ENCODE measurements at places on chromosomes 6 and 20.

DNA sequence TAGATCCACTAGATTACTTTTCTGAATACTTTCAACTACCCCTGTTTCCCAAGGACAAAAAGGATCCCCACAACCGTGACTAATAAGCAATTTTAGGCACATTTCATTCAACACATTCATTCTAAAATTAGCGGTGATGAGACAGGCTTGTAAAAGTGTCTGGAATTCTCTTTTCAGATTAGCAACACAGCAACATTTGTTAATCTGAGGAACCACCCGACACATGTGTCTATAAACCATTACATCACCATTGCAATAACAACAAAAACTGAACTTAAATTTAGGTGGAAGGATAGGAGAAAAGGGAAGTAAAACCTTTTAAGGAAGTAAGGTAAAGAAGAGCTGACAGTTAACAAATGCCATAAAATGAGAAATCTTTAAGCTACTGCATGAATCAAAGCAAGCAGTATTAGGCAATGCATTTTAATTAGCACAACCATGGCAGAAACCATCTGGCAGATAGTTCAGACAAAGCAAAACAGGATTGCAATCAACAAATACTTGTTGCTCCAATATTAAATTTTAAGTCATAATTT, 49.1 kb downstream of the MAP3K7 start:
- no peak for DNase-seq

DNA sequence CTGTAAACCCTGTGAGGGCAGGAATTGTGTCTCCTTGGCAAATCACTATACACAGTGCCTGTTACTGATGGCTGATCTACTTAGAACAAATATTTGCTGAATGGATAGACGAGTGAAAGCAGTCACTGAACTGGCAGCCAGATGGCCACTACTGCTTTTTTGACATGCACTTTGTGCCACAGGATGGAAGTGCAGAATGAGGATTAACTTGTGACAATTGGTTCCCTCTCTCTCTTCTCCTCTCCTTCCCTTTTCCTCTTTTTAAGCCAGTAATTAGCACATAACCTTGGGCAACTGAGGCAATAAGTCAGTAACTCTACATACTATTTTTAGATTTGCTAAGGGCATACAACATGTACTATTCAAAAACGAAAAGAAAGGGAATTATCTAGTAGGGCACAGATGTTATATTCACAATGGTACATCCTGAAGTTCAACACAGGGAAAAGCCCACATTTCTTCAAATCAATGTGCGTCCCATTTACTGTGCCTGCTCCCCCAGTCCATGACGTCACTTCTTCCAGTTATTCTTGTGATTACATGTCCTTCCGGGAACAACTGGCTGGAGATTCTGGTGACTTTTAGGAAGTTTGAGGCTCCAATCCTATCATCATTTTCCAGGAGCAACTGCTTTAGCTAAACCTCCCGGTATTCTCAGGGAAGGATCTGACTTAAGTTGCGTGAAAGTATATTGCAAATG, 17.0 kb upstream of the RPS6KA2 start:
- no peak for DNase-seq

DNA sequence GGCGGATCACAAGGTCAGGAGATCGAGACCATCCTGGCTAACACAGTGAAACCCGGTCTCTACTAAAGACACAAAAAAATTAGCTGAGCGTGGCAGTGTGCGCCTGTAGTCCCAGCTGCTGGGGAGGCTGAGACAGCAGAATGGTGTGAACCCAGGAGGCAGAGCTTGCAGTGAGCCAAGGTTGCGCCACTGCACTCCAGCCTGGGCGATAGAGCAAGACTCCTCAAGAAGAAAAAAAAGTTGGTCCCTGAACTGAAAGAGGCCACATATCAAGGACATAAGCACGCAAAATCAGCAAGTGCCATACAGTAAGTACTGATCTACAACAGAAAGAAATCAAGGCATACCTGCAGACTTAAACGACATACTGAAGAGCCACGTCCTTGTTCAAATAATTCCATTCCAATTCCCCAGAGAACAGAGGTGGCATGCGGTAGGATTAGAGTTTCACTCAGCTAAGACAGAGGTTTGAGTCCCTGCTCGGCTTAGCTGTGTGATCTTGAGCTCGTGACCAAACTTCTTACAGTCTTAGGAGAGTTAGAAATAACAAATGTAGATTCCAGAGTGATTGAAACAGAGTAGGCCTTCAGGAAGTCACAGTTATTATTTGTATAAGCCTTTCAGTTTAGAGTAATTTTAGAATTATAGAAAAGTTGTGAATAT, 29.2 kb downstream of the B4GALT5 start:
- DNase-seq: no peak

GRCh38 chr20:31663524-31663837, 25.8 kb downstream of the COX4I2 start:
- no peak for DNase-seq

- no peak for DNase-seq
Measured at GRCh38 chr20:21019814-21020658, 86.1 kb downstream of the LINC00237 start.

DNA sequence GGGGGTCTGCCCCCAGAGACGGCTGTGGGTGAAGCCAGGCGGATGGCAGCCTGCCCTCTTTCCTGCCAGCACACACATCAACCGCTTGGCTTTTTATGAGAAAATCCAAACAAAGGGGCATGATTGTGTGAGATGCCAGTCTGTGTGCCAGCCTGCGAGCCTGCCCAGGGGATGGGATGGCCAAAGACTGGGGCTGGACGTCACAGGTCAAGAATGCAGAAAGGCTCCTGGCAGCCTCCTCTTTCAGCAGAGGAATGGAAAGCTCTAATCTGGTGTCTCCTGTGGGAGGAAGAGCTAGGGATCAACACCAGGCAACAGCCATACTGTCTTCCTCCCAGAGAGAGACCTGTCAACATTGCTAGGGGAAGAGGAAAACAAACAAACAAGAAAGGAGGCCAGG, 15.8 kb downstream of the TUBB2B start:
- no peak for DNase-seq

DNA sequence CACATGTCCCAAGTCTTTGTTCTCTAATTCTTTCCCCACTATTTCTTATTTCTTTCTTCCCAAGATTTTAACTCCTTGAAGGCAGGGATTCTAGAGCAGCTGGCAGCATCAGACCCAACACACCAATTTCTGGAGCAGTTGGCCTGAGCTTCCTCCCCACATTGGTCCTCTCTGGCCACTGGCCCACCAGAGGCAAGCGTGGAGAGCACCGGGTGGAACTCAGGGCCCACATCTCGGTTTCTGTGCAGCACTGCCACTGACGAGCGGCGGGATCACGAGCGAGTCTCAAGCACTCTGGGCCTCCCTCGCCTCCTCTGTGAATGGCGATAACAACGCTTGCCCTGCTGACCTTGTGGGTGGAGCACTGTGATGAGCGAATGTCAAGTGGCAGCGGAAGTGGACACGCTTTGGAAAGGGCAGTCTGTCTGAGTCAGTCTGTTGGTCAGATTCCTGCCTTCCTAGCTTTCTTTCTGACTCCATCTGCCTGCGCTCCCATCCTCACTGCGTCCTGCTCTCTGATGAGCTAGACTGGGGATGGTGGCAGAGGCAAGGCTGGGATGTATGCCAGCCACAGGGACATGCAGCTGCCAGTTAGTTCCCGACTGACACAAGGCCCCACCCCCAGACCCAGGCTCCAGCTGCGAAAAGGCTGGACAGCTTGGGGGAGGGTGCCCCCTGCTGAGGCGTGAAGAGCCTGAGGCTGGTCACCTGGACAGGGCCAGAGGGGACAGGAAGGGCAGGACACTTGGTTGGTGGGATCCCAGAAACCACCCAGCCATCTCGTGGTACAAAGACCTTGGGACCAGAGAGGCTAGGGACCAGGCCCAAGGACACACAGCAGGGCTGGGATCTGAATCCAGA, 4.5 kb upstream of the SPDEF start:
- DNase-seq: no peak

- no peak for DNase-seq
Measured at GRCh38 chr20:24501764-24502556, 32.5 kb downstream of the SYNDIG1 start.

DNA sequence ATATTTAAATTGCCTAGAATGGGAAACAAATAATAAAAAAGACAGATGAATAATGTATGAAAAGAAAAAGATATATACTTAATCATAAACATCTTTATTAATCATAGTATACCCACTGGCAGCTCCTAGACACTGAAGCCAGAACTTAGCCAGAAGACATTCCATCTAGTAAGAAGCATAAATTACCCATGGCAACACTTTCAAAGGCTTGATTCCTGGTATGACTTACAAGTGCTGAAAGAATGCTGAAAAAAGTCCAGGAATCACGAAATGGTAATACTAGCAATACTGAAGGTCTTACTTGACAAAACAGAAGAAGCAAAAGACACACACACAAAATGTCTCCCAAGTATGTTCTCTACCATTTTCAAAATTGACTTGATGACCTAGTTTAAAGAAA, 38.0 kb downstream of the RWDD2A start:
- no peak for DNase-seq

- no peak for DNase-seq
Measured at GRCh38 chr6:160133441-160134336, 12.1 kb downstream of the SLC22A1 start.

- DNase-seq: no peak
Measured at GRCh38 chr6:35128042-35128441, 13.1 kb downstream of the TCP11 start.

- peak; percentile 68 for DNase-seq
Measured at GRCh38 chr6:41602864-41603608, 35.2 kb upstream of the MDFI start.

DNA sequence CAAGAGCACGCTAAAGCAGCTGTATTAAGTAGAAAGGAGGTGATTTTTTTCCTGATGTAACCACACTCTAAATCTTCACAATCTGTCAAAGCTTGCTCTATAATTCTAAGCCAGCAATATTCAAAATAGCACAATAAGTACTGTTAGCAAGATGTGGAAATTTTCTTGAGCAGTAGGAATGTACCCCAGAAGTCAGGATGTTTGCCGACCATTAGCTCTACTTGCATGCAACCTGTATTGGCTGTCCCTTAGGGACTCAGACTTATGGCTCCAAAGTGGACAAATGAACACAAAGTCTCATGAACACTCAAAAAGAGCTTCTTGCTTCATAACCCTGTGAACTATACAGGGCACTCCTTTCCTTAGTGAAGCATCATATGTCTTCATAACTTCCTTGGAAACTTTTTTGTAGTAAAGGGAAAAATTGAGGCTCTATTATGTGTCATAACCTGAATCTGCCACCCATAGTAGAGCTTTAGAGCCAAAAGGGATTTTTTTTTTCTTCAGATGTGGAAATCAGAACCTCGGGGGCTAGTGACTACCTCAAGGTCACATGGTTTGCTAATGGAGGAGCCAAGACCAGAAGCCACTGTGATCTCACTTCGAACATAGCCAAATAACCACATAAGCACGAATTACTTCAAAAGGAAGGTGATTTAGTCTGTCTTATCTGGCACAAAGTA, 54.5 kb downstream of the ADGRG6 start:
- DNase-seq: no peak

- no peak for DNase-seq
Measured at GRCh38 chr6:40721271-40721952, 134.2 kb upstream of the LRFN2 start.

DNA sequence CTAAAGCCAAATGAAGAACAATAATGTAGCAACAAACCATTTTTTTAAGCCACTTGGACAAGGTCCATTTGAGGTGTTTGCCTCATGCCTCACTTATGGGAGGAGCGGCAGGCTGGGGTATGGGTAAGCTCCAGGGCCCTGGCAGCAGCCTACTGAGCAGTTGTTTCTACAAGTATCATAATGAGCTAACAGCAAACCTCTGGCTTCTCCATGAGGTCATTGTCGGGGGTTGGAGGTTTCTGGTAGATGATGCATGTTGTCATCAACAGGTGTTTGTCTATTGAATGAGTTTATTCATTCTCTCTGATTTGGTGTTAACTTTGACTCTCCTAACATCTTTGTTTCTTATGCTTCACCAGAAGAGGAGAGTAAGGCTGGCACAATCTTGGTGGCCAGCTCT, 150.7 kb downstream of the TBC1D7 start:
- no peak for DNase-seq

GRCh38 chr6:141824350-141824749, 308.4 kb upstream of the GJE1 start:
- DNase-seq: no peak

DNA sequence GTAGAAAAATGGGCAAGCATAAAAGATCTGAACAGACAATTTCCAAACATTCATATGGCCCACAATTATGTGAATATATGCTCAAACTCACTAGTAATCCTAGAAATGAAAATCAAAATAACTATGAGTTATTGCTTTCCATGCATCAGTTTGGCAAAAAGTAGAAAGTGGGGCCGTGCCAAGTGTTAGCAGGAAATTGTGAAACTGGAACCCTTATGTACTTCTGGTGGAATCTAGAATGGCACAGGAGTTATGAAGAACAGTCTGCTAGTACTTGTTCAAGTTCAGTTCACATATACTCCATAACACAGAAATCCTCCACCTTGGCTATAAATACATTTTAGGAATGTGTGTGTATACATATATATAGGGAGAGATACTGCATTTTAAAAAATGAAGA, 89.8 kb downstream of the EYA2 start:
- no peak for DNase-seq

DNA sequence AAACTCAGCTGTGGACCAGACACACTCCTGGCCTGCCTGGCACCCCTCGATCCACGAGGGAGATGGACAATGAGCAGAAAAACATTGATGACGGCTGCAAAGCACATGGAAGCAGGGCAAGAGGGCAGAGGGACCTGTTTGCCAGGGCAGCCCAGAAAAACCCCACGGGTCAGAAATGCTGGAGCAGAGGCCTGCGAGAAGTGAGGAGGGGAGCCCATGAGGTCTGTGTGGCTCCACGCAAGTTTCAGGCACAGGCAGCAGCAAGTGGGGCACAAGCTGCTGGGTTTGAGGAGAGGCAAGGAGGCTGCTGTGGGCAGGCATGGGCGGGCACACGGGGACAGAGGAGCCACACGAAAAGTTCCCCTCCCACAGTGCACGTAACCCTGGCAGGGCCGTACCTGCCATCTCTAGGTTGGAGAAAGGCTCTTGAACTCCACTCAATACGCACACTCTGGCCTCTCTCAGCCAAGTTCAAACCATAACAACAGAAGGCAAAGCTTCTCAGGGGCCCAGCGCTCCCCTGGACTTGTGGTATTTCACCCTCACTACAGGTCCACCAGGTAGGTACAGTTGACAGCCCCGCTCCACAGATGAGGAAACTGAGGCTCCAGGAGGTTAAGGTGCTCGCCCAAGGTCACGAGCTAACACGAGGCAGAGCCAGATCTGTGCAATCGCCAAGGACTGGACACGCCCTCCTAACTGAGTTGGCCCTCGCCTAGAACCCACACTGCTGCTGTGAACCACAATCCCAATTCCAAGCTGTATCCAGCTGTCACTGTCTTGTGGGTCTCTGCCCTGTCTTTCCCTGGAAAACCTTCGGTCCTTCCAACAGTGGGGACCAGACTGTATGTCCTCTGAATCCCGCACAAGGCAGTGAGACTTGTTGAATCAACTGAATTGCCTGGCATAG, 108.2 kb downstream of the NOL4L start:
- DNase-seq: no peak

DNA sequence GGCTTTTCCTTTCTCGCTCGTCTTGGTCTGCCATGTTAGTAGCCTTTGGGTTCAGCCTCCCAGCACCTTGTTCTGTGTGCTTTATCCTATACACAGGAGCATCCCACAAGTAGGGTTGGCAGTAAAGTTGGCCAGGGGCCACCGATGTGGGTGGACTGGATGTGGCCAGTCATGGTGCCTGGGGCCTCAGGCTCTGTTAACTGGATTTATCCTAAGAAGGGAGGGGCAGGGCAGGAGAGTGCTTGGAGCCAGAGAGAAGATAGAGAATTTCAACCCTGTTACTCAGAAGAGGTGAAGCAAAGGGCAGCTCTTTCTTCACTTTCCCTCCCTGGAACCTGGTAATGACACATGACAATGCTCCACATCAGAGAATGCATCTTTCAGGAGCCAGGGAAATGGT, 14.1 kb upstream of the SIRPB2 start:
- DNase-seq: no peak

- no peak for DNase-seq
Measured at GRCh38 chr6:156427345-156427744, 349.8 kb upstream of the ARID1B start.

Measured in CD4-positive, alpha-beta memory T cell (primary cell).